ENCODE measurements at places on chromosomes 13 and 19.

DNA sequence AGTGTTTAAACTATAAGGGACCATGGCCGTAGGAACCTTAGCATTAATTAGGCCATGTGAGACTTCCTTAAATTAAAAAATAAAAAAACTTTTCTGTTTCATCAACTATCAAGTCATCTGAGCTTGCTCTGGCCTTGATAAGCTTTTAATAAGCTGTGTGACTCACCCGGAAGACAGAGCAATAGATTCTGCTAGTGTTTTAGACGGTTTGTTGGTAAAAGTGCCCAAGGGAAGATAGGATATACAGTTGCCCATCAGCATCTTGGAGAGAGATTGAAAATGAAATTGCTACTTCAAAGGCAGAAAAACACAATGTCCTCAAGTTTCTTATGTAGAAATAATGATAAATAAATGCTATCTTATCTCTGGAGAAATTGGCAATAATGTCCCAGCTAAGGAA lies 31.2 kb upstream of the RCBTB2 start:
- DNase-seq, result no peak

GRCh38 chr13:113508521-113509254 lies 18.2 kb upstream of the DCUN1D2 start:
- DNase-seq, result no peak

GRCh38 chr19:1626417-1627010 lies 21.3 kb upstream of the UQCR11 start:
- DNase-seq, result no peak

DNA sequence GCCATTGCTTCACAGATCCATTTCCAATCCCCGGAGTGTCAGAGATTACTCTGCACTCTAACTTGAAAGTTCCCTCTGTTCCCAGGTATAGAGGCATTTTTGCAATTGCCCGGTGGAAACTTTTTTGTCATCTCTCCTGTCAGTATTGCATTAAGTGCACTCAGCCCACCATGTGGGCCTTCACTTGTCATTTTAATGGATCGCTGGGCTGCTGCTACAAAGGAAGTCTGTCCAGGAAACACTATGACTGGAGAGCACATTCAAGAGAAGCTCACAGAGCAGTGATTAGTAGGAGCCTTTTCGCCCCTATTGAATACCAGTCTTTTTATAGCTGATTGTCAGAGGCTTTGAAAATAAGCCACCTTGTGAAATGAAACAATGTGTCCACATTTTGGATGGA lies 180.9 kb downstream of the B3GLCT start:
- DNase-seq, result no peak

- DNase-seq, result no peak
Measured at GRCh38 chr13:55000043-55000442, 1971.4 kb downstream of the OLFM4 start.

GRCh38 chr19:55316646-55317045 lies 8.5 kb downstream of the TMEM150B start:
- DNase-seq, result no peak

- no peak for DNase-seq
Measured at GRCh38 chr13:80305737-80306136, 35.2 kb downstream of the SPRY2 start.

DNA sequence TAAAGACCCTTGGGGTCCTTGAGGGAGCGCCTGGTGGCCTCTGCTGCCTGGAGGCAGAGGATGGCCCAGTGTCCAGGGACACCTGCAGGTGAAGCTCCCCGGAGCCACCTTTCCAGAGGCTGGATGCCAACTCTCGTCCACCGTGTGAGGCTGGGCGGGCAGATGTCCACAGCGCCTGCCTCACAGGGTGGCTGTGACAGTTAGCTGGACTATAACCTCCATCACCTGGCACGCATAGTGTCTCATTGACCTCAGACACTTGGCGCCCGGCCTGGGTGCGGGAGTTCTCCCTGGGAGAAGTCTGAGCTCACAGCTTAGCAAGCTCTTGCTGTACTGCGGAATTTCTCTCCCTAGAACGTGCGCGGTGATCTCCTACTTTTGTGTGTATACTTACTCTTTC lies 9.8 kb downstream of the BICRA start:
- no peak for DNase-seq

DNA sequence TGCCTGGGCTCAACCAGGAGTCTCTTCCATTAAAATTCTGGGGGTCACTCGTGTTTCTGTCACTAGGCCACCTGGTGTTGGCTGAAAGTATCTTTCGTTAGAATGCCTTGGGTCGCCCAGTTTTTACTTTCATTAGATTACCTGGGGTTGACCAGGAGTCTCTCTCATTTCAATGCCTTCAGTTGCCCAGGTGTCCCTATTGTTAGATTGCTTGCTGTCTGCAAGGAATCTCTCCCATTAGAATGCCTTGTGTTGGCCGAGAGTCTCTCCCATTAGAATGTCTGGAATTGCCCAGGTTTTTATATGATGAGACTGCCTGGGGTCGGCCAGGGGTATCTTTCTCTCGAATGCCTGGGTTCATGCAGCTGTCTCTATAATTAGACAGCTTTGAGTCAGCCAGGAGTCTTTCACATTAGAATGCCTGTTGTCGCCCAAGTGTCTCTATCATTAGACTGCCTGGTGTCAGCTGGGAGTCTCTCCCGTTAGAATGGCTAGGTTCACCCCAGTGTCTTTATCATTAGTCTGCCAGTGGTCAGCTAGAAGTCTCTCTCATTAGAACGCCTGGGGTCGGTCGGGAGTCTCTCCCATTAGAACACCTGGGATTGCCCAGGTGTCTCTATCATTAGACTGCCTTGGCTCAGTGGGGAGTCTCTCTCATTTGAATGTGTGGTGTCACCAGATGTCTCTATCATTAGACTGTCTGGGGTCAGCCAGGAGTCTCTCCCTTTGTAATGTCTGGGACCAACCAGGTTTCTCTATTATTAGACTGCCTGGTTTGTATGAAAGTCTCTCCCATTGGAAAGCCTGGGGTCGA lies 1446.8 kb downstream of the UQCRFS1 start:
- DNase-seq, result no peak

DNA sequence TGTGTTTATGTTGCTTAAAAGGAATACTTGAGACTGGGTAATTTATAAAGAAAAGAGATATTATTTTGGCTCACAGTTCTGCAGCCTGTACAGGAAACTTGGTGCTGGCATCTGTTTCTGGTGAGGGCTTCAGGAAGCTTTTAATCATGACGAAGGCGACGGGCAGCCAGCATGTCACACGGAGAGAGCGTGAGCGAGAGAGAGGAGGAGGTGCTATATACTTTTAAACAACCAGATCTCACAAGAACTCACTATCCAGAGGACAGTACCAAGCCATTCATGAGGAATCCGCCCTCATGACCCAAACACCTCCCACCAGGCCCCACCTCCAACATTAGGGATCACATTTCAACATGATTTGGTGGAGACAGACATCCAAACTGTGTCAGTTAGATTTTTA lies 163.4 kb upstream of the TSC22D1 start:
- no peak for DNase-seq

DNA sequence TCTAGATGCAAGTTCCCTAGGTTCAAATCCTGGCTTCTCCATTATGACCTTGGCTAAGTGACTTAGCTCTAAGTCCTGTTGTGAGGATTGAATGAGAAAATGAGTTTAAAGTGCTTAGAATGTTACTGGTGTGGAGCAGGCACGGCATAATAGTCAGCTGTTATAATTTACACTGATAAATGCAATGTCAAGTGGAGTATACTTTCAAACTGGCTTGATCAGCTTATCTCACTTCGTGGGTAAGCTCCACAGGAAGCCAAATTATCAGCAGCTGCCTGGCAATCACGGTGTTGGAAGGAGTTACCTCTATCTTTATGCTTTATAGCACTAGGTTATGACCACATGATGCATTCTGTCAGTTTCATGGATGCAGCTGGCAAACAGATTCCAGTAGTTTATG lies 272.8 kb downstream of the OLFM4 start:
- DNase-seq, result no peak

DNA sequence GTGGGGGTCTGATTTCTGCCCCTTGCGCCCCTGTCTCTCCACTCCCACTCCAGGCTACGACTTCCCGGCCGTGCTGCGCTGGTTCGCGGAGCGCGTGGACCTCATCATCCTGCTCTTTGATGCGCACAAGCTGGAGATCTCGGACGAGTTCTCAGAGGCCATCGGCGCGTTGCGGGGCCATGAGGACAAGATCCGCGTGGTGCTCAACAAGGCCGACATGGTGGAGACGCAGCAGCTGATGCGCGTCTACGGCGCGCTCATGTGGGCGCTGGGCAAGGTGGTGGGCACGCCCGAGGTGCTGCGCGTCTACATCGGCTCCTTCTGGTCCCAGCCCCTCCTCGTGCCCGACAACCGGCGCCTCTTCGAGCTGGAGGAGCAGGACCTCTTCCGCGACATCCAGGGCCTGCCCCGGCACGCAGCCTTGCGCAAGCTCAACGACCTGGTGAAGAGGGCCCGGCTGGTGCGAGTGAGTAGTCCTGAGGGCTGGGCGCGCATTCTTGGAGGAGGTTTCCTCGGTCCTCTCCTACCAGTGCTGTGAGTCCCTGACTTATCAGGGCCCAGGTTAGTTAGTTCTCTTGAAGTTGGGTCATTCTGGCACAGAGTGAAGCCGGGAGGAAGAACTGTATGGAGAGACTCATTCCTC lies 12.7 kb downstream of the EHD2 start:
- no peak for DNase-seq

- DNase-seq, result no peak
Measured at GRCh38 chr13:93343097-93343496, 116.5 kb downstream of the GPC6 start.

DNA sequence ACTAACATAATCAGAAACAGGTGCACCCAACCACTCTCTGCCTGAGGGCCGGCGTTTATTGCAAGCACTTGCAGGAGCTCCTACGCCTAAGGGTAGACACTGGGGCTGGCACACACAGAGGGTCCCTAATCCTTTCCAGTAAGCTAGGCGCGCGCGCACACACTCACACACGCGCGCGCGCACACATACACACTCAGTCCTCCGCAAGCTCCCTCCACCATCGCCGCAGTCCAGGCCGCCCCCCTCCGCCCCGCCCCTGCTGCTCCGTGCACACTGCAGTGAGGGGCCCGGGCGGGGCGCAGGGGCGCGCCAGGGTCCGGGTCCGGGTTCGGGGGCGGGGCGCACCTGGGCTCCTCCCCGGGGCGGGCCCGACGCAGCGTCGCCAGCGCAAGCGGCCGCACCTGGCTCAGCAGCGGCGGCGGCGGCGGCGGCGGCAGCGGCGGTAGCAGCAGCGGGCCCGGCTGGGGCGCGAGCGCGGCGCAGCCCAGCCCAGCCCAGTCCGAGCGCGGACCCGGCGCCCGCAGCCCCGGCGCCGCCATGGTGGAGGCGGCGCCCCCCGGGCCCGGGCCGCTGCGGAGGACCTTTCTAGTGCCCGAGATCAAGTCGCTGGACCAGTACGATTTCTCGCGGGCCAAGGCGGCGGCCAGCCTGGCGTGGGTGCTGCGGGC lies at the start of gene CAMSAP3:
CAMSAP3 (plus strand) TSS at position 398 of the 668 bp plus-strand sequence; CDS start at position 538, 140 bp downstream.
- no peak for DNase-seq

- no peak for DNase-seq
Measured at GRCh38 chr13:111142472-111142871, 27.4 kb downstream of the ARHGEF7 start.

DNA sequence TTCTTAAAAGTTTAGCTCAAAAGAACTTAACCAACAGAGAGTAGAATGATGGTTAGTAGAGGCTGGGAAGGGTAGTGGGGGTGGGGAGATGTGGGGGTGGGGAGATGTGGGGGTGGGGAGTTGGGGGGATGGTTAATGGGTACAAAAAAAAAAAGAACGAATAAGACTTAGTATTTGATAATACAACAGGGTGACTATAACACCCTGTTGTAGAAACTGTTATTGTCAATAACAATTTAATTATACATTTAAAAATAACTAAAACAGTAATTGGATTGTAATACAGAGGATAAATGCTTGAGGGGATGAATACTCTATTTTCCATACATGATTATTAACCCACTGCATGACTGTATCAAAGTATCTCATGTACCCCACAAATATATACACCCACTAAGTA lies 91.1 kb downstream of the ZC3H13 start:
- DNase-seq, result no peak

DNA sequence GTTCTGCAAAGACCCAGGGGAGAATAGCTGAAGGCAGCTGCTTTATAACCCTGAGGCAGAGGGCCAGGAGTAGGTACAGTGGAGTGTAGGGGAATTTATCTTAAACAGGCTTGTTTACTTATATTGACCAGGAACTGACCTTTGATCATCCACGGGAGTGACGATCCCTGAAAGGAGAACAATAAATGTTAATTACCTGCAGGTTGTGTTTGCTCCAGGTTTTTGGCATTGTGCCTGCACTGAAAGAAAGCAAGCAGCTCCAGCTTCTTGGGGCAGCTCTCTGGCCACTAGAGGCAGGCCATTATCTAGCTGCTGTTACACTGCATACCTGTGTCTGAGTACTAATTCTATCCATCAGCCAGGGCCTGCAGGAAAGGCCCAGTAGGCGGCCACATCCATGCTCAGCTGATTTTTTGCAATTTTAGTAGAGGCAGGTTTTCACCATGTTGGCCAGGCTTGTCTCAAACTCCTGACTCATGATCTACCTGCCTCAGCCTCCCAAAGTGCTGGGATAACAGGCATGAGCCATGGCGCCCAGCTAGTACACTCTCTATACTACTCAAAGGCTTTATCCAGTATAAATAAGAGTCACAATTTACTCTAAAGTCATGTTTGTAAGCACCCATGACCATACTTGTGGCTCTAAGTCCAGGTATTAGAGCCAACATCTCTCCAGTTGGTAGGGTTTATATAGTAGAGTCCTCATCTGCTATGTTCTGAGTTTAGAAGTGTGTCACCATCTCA lies 8.5 kb upstream of the ZNF91 start:
- DNase-seq, result no peak

- no peak for DNase-seq
Measured at GRCh38 chr19:14248578-14249011, 42.6 kb upstream of the ADGRL1 start.

DNA sequence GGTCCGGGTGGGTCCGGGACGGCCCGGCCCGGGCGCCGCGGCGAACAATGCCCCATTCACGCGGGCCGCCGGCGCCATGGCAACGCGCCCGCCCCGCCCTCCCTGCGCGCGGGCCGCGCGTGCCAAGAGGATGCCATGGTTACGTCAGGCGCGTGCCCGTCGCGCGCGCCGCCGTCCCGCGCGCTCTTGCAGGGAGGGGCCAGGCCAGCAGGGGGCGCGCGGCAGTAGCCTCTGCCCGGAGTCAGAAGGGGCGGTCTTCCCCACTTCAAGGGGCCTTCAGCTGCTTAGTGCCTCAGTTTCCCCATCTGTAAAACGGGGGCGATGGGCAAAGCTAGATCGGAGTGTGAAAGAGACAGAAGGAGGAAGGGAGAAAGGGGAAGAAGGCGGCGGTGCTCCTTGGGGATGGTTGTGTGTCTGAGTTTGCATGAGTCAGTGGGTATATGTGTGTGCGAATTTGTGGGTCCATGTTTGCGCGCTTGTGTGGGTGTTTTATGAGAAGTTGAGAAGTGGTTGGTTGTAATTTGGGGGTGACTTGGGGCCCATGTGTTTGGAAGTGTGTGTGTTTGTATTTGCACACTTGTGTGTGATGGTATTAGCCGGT lies 11.6 kb upstream of the NFIX start:
- peak; percentile 65 for DNase-seq

GRCh38 chr13:109427695-109428094 lies 358.7 kb downstream of the IRS2 start:
- DNase-seq, result no peak

- no peak for DNase-seq
Measured at GRCh38 chr13:80055847-80056246, 285.1 kb downstream of the SPRY2 start.

DNA sequence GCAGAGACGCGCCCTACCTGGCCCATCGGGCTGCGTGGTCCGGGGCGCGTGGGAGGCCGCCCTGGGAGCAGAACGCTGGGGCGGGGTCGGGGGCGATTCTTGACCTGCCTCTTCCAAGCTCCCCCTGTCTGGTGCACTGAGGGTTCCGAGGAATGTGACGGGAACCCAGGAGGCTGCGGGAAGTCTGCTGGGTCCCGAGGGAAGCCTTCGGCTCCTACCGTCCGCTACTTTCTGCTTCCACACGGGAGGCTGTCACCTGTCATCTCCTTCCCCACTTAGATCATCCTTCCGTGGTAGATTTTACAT lies 781 bp upstream of the SPRYD7 start:
- no peak for DNase-seq
